Skin of body (tissue), 3 donors: ENCODE measurements at places on chromosomes 1 and 21.

DNA sequence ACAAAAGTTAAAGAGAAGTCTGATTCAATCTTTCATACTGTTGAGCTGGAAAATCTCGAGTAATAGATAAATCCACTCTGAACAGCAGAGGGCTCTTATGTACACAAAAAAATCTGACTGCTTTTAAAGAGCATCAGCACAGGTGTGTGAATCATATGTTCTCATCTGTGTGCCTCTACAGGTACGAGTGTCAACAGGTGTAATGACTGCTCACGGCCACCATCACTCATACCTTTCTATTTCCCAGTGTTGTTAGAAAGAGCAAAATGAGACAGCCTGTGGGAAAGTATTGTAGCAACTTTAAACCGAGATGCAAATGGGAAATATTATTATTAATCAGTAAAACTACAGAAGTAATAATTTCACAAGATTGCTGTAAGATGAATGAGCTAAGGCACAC is 49.0 kb upstream of the SCAF4 start:
- no peak for DNase-seq

- DNase-seq, result no peak
These were observed 11.0 kb upstream of the PLA2G2C start for GRCh38 chr1:20197329-20197791.

- no peak for DNase-seq
These were observed 13.3 kb upstream of the PCBP3 start for GRCh38 chr21:45630066-45630694.

DNA sequence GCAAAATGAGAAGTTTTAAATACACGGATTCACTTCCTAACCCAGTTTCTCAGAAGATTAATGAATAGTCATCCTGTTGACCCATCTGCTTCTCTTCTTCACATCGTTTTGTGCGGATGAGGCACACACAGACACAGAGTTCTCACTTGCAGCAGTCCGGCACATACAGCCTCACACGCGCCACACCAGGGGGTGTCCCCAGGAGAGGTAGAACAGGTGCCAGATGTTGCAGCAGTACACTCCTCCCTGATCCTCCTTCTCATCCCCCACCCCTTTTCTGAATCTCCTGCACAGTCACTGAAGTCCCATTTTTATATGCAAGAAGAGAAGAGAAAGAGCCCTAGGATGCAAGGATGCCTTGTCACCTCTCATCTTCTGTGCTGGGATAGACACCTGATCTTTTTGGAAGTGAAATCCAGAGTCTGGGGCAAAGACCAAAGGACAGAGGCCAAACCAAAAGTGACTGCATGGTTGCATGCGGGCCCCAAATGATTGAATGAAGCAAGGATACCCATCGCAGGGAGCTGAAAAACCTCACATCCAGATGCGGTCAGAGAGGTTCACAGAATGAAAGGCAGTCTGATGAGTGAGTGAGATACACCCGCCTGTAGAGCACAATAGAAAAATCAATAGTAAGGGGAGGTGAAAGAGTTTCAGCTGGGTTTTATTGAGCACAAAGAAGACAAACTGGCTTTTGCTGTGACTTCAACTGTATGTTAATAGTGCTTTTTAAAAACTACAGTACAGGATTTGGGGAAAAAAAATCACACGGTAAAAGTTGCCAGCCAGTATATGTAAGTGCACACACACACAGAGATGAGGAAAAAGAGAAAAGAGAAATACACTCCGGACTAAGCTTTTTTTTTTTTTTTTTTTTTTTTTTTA is 28.9 kb downstream of the PBX1 start:
- no peak for DNase-seq

GRCh38 chr1:246959944-246960693 is 28.4 kb upstream of the AHCTF1 start:
- DNase-seq, result no peak

DNA sequence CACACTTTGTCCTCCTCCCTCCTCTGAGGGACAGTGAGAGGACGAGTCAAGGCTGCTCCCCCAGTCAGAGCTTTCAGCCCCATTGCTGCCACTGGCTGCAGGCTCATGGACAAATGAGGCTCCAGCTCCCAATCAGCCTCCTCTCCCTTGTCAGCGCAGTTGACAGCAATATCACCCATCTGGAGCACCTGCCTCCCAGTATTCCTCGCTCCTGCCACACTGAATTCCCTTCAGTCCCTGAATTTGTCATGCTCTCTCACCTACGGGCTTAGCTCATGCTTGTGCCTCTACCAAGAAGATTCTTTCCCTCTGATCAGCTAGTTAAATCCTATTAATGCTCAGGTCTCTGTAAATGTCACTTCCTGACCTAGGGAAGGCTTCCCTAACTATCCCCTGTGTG is 54.4 kb upstream of the SYT6 start:
- no peak for DNase-seq
